ENCODE measurements at places on chromosomes 13 and 19. TPM values are rescaled to one million over a fixed set of nuclear protein-coding genes. Genes with fewer than 3 reads are reported as not detected.

- DNase-seq: no peak
- H3K4me3 ChIP-seq: peak overlapping the region; percentile 76
- peaks cover 21% of the 10 kb centered on the region for H3K27me3 ChIP-seq
- H3K27ac ChIP-seq: peak overlapping the region; percentile 69
- H3K4me1 ChIP-seq: peaks cover 16% of the 10 kb centered on the region
Observed at GRCh38 chr19:8209462-8210378, 550 bp downstream of the CERS4 start.

DNA sequence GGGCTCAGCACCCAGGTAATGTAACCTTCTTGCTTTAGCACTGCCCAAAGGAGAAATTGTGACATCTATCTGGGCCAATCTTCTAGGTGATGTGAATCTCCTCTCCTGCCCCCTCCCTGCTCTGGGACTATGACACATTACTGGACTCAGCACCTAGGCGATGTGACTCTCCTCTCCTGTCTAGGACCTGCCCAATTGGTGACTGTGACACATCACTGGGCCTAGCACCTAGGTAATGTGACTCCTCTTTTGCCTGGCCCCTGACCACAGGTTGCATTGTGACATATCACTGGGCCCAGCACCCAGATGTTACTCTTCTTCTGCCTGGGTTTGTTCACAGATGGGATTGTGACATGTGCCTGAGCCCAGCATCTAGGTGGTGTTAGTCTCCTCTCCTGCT lies 45.0 kb downstream of the ZNF85 start:
- H3K4me3 ChIP-seq: no peak overlapping the region
- peak; percentile 51 for DNase-seq
- H3K4me1 ChIP-seq: no peaks in the 10 kb centered on the region
- no peaks in the 10 kb centered on the region for H3K27me3 ChIP-seq
- no peak overlapping the region for H3K27ac ChIP-seq
- H3K36me3 ChIP-seq: no peaks in the 10 kb centered on the region

SMIM44 gene
- total RNA-seq: not detected

- H3K27ac ChIP-seq: no peak overlapping the region
- H3K4me3 ChIP-seq: no peak overlapping the region
- DNase-seq: no peak
- H3K27me3 ChIP-seq: peaks cover 10% of the 10 kb centered on the region
Observed at GRCh38 chr13:30148786-30149185, 158.6 kb downstream of the KATNAL1 start.

DNA sequence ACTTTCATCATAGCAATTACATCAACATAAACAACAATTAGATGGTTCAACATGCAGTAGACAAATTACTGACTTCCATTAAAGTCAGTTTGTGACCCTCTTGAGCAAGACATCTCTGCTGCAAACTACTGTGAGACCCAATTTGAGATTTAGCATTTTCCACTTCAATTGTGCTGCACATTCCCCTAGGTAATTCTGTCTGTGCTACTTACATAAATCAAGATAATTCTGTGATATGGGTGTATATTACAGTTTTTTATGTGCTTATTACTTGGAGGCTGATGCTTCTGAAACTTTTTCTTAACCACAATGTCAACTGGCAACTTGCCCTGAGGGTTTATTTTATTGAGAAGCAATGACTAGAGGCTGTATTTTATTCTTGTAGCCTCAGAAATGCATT lies 1714.4 kb downstream of the OLFM4 start:
- no peaks in the 10 kb centered on the region for H3K27me3 ChIP-seq
- no peak overlapping the region for H3K4me3 ChIP-seq
- H3K27ac ChIP-seq: no peak overlapping the region

DNA sequence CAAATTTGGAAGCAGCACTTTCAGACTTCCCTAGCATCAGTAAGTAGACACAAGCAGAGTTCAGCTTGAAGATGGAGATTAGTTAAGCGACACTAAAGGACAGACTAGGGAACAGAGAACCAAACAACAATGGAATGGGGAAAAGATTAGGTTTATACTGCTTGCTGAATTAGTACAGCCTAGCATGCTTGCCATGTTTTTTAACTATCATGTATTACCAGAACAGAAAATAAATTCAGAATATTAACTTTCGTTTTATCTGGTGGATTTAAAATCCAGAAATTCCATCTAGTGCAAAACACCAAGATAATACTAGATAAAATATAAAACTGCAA lies 451.5 kb upstream of the SLC10A2 start:
- no peaks in the 10 kb centered on the region for H3K27me3 ChIP-seq
- DNase-seq: no peak
- no peaks in the 10 kb centered on the region for H3K4me1 ChIP-seq
- no peak overlapping the region for H3K27ac ChIP-seq
- no peak overlapping the region for H3K4me3 ChIP-seq
- H3K36me3 ChIP-seq: no peaks in the 10 kb centered on the region

DNA sequence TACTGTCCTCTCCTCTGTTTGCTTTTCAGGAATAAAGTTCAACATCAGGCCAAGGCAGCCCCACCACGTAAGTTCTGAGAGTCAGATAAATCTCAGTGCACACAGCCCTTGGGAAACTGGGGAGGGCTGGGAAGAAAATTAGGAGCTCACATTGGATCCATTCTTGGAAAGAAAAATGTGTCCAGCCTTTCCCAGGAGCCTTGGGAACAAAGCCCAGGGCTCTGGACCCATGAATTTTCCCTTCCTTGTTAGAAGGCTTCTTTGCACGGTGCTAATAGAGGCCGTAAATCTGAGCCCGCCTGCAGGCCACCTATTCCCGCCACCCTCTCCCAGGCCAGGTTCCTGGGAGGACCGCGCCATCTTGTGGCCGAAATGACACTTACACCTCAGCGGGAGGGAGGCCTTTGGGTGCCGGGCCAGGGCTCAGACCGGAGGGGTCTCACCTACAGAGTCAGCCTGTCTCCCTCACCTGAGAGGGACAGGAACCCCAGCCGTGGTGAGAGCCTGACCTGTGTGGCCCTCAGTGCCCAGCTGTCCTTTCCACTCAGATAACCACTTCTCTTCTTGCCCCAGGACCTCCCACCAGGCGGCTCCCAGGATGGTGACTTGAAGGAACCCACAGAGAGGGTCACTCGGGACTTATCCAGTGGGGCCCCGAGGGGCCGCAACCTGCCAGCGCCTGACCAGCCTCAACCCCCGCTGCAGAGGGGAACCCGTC lies 25.1 kb upstream of the KCTD15 start:
- H3K36me3 ChIP-seq: no peaks in the 10 kb centered on the region
- no peak overlapping the region for H3K27ac ChIP-seq
- no peak overlapping the region for H3K4me3 ChIP-seq
- peaks cover 6% of the 10 kb centered on the region for H3K27me3 ChIP-seq
- no peaks in the 10 kb centered on the region for H3K4me1 ChIP-seq

- peaks cover 89% of the 10 kb centered on the region for H3K27me3 ChIP-seq
- peaks cover 11% of the 10 kb centered on the region for H3K4me1 ChIP-seq
- H3K27ac ChIP-seq: no peak overlapping the region
Observed at GRCh38 chr13:71871176-71871754, 4.3 kb upstream of the DACH1 start.

GRCh38 chr19:7287722-7288121 lies 6.5 kb downstream of the INSR start:
- no peak for DNase-seq
- H3K27ac ChIP-seq: no peak overlapping the region
- H3K36me3 ChIP-seq: peaks cover 3% of the 10 kb centered on the region
- H3K27me3 ChIP-seq: no peaks in the 10 kb centered on the region
- no peak overlapping the region for H3K4me3 ChIP-seq
- H3K4me1 ChIP-seq: peaks cover 4% of the 10 kb centered on the region

GRCh38 chr13:102620516-102620915 lies 23.7 kb downstream of the TPP2 start:
- no peaks in the 10 kb centered on the region for H3K27me3 ChIP-seq
- no peak overlapping the region for H3K4me3 ChIP-seq
- H3K36me3 ChIP-seq: peaks cover 50% of the 10 kb centered on the region
- no peaks in the 10 kb centered on the region for H3K4me1 ChIP-seq
- DNase-seq: no peak

DNAJC15 gene
- total RNA-seq: 22.5 TPM

ATP7B gene
- 10.4 TPM for total RNA-seq

HSH2D gene
- not detected for total RNA-seq

GRCh38 chr19:27805848-27806247 lies 1407.1 kb downstream of the UQCRFS1 start:
- no peak overlapping the region for H3K4me3 ChIP-seq
- DNase-seq: peak; percentile 69
- H3K27ac ChIP-seq: no peak overlapping the region
- no peaks in the 10 kb centered on the region for H3K4me1 ChIP-seq

- no peak overlapping the region for H3K27ac ChIP-seq
- H3K4me3 ChIP-seq: no peak overlapping the region
- H3K4me1 ChIP-seq: peaks cover 4% of the 10 kb centered on the region
Observed at GRCh38 chr13:22012686-22013085, 341.8 kb downstream of the FGF9 start.

DNA sequence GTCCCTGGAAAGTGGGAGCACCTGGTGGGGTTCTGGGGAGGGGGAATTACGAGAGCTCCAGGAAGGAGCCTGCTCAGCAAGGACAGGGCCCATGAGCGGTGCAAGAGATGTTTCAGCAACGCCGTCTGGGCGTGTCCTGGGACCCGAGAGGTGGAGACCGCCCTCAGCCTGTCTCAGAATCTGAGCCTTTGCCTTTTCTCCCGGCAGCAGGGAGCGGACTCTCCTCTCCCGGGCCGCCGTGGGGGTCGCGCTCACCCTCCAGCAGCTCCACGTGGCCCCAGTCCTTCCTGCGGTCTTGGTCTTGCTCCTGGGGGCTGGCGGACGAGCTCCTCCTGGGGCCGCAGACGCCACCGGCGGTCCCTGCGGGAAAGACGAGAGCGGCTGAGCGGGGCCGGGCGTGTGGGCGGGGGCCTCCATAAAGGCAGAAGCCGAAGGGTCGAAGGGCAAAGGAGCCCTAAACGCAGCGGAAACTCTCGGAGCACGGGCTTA lies 714 bp downstream of the POLRMT start:
- peak overlapping the region; percentile 86 for H3K27ac ChIP-seq
- peaks cover 33% of the 10 kb centered on the region for H3K4me1 ChIP-seq
- H3K36me3 ChIP-seq: peaks cover 16% of the 10 kb centered on the region
- no peaks in the 10 kb centered on the region for H3K27me3 ChIP-seq

DNA sequence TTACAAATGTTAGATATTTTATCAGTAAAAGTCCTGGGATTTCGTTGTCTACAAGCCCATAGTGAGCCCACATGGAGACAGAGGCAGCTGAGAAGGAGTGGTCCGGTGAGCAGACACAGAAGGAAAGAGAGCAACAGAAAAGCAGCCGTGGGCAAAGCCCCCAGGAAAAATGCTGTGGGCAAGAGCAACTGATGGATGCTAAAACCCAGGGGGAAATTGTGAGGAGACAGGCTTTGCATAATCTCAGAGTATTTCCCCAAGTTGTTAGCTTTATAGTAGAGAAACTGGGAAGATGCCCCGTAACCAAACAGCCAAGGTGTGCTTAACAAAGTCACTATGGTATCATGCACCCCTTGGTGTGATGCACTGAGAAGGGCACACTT lies 35.1 kb downstream of the GJA3 start:
- H3K4me1 ChIP-seq: peaks cover 20% of the 10 kb centered on the region
- no peak overlapping the region for H3K27ac ChIP-seq
- no peak overlapping the region for H3K4me3 ChIP-seq
- no peak for DNase-seq

LILRA5 gene
- total RNA-seq: not detected

ESD gene
- total RNA-seq: 98.5 TPM

DNA sequence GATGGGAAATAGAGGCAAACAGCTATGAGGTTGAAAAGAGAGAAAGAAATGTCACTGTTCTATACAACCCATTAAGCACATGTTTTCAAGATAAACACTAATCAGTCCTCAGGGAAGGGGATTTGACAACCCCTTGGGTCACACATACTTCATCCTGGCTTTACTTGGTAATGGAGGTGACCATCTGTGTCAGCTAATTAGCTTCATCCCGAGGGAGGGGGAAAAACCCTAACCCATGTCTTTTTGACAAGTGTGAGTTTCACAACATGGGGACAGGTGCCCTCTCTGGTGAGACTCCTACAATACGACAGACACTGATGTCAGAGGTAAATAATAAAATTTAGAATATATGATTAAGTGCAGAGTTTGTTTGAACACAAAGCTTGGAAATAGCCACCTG lies 43.1 kb downstream of the ZNF611 start:
- H3K27me3 ChIP-seq: no peaks in the 10 kb centered on the region
- peak overlapping the region; percentile 97 for H3K27ac ChIP-seq
- H3K4me3 ChIP-seq: peak overlapping the region; percentile 93
- DNase-seq: no peak
- H3K36me3 ChIP-seq: no peaks in the 10 kb centered on the region

- no peak for DNase-seq
- H3K27me3 ChIP-seq: peaks cover 3% of the 10 kb centered on the region
- no peaks in the 10 kb centered on the region for H3K36me3 ChIP-seq
- H3K4me1 ChIP-seq: peaks cover 5% of the 10 kb centered on the region
Observed at GRCh38 chr13:48858122-48858902, 117.4 kb upstream of the FNDC3A start.

TTYH1 gene
- total RNA-seq: not detected

DNA sequence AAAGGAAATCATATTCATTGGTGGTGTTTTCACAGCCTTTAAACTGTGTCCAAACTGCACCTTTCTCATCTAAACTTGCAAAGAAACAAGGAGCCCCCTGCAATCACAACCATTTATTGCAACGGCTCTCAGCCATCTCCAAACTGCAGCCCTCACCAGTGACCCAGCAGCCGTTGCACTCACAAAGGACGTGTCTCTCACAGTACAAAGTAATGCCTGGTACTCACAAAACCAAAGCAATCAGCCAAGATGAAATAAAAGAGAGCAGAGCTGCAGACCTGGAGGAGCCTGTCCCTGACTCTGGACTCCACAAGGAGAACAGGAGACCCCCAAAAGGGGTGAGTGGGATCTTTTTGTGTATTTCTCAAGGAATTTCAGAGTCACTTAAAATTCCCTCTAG lies 20.2 kb upstream of the CEACAM21 start:
- no peak overlapping the region for H3K4me3 ChIP-seq
- no peaks in the 10 kb centered on the region for H3K36me3 ChIP-seq
- H3K27ac ChIP-seq: no peak overlapping the region
- H3K27me3 ChIP-seq: peaks cover 51% of the 10 kb centered on the region

DNA sequence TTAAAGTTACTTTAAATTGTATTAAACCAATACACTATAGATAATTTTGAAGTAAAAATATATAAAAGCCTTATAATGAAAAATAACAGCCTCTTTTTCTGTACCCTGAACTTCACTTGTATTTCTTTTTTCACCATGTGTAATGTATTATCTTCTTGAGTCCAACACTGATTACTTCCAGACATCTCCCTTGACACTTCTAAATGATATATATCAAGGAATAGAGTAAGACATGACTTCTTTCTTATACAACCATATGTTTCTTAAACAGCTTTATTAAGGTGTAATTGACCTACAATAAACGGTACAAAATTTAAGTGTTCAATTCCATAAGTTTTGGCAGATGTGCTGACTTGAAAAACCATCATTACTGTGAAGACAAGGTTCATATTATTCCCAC lies 531.9 kb downstream of the OLFM4 start:
- no peak overlapping the region for H3K4me3 ChIP-seq
- DNase-seq: no peak
- H3K4me1 ChIP-seq: peaks cover 2% of the 10 kb centered on the region
- H3K27ac ChIP-seq: no peak overlapping the region
- H3K36me3 ChIP-seq: no peaks in the 10 kb centered on the region
- no peaks in the 10 kb centered on the region for H3K27me3 ChIP-seq
